ENCODE measurements at places on chromosomes 2 and 18. TPM values are rescaled to one million over a fixed set of nuclear protein-coding genes. Genes with fewer than 3 reads are reported as not detected.

GRCh38 chr2:237472187-237472712, 14.8 kb upstream of the MLPH start:
- no peak for DNase-seq

GRCh38 chr18:11676867-11677266, 12.2 kb upstream of the GNAL start:
- DNase-seq: no peak

GRCh38 chr2:102385522-102385921, 29.9 kb downstream of the IL18R1 start:
- DNase-seq: no peak

- DNase-seq: no peak
These were observed 153.8 kb downstream of the ASB1 start for GRCh38 chr2:238580486-238580885.

DNA sequence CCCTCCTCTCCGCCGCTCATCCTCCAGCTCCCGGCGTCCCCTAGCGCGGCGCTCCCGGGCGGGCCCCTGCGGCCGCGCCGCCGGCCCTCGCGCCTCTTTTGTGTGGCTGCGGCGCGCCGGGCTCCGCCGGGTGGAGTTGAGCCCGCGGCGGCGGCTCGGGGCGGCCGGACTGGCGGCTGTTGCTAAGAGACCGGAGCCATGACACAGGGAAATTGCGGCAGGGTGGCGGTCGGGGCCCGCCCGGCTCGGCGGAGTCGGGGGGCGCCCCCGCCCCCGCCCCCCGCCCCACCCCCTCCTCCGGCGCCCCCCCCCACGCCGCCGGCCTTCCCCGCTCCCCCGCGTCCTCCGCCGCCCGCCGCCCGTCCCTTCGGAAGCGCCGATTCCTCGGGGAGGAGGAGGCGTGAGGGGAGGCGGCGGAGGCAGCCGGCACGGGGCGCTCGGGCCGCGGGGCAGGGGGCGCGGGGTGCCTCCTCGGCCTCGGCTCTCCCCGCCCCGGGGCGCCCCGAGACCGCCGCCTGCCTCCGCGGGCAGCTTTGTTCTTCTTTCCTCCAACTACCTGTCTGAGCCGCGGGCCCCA, at the start of gene TMEM200C:
Gene TMEM200C, minus strand, starts transcription at position 224 of the 577 bp plus-strand sequence. CDS start 3,459 bp downstream, outside the sequence.
- no peak for DNase-seq

- DNase-seq: no peak
These were observed 30.1 kb downstream of the IDH1 start for GRCh38 chr2:208224802-208225201.

DNA sequence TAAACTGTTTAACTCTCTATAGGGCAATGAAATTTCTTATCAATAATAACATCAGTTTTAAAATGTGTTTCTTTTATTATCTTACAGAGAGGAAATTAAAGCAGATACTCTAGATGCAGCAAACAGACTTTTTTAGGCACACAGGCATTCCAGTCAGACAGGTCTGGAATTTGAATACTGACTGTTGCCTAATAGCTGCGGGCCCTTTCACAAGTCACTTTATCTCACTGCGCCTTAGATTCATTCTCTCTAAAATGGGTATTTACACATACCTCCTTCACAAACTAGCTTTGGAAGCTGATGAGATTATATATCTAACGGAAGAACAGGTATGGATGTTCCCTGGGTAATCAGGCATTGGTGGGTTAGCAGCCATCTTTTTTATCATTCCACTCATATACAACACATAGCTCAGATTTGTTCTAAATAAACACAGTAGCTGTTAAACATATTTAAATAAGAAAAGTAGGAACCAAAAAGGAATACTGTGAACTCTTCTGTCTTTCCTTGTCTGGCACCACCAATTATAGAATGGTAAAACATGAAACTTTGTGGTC, 104.2 kb downstream of the LRP2 start:
- DNase-seq: no peak

- DNase-seq: no peak
These were observed 22.0 kb downstream of the TMEM127 start for GRCh38 chr2:96243843-96244242.

DNA sequence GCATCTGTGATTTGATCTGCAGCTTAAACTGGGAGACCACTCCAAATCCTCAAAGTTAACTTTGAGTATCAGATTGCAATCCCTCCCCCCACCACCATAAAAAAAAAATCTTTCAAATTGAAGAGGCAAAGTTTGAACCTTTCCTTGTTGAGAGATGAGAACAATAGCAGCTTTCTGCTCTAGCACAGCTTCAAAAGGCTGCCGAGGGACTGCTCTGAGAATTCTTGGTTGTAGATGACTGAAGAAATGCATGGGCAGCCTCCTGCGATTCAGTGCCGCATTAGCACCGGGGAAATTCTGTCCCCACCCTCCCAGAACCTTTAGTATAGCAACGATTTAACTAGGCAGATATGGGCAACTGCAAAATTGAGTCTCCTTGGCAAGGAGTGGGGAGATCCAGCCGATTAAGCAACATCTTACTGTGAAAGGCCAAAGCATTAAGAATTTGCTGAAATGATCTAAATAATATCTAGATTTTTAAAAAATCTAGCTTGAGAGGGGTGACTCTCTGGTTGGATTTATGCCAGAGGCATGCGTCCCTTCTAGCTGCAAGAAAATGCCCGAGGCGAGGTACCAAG, 3.9 kb upstream of the SP5 start:
- no peak for DNase-seq

- no peak for DNase-seq
These were observed 1.6 kb upstream of the PDIA6 start for GRCh38 chr2:10814142-10814541.

- no peak for DNase-seq
These were observed 246.1 kb upstream of the ST6GAL2 start for GRCh38 chr2:107132070-107132469.

GRCh38 chr18:4549164-4549872, 94.2 kb upstream of the DLGAP1 start:
- DNase-seq: no peak

DNA sequence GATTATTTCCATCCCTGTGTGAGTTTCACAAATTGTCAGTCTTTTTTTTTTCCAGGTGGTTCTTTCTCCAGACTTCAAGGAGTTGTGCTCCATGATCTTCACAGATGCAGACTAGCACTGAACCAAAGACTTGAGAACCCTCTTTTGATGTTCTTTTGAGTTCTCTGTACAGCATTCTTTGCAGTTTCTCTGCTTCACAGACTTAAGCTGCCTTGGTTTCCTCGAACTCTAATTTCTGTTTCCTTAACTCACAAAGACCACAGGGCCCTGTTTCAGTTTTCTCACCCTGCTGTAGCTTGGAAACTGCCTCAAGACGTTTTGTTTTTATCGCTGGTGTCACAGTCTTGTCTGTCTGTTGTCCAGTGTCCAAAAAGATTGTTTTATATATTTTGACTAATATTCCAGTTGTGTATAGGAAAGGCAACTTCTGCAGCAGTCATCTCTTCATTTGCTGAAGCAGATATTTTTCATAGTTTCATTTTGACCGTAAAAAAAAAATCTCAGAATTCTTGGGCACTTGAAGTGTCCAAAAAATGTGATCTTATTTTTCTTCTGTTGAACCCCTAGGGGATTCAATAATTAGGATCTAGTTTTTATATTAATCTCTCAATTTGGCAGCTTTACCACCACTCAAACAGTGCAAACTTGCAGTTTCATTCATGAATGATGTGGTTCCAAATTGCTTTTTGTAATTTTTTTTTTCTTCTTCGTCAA, 97.0 kb upstream of the MC4R start:
- no peak for DNase-seq

- no peak for DNase-seq
These were observed 30.9 kb upstream of the KCMF1 start for GRCh38 chr2:84940088-84940470.

DNA sequence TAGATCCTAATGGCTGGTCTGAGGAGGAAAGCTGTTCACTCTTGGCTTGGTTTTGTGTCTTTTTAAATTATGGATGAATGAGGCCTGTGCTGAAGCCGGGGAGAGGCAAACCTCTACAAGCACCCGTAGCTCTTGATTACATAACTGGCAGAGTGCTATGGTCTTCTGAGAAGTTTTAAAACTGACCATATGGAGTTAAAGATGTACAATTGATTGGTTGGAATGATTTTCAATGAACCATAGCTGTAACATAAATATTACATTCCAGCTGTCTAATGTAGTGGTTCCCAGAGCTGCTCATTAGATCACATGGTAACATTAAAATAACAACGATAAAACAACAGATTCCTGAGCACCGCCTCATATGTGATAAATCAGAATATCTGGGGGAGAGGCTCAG, 71.1 kb upstream of the MAP4K3 start:
- no peak for DNase-seq

DNA sequence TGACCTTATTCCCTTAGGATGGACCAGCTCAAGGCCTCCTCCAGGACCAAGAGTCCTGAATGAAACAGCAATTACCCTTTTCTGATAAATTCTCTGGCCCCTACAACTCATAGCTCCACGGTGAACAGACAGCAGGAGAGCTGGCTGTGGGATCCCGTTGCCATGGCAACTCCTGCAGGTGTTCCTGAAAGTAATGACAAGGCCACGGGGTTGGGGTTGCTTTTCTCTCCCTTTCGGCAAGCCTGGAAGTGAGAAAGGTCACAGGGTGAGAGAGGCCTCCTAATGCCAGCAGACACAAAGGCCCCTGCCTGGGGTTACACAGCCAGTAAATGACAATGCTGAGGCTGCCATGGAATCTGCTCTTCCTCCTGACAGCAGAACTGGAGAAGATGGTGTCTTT, 403.0 kb downstream of the NBAS start:
- no peak for DNase-seq

- no peak for DNase-seq
These were observed 436.4 kb downstream of the EIPR1 start for GRCh38 chr2:2941205-2941604.

DNA sequence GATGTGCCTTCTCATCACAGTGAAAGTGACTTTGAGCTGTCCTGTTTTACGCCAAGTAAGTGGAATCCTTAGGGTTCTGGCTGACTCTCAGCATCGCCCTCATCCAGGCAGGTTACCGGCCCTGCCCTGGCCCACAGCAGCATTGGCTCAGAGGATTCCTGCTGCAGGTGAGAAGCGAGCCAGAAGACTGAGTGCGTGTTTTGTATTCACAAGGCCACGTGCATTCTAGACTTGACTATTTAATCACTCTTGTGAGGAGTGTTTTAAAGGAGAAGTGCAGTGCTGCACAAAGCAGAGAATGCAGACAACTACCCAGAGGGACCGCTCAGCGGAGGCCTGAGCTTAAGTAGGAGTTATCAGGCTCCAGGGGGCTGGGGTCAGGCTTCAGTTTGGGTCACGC, 48.3 kb downstream of the LAMA3 start:
- DNase-seq: peak; percentile 5

GRCh38 chr2:238163481-238164198, 4.9 kb downstream of the ERFE start:
- no peak for DNase-seq

- DNase-seq: no peak
These were observed 16.5 kb downstream of the SDC1 start for GRCh38 chr2:20208476-20208859.

DNA sequence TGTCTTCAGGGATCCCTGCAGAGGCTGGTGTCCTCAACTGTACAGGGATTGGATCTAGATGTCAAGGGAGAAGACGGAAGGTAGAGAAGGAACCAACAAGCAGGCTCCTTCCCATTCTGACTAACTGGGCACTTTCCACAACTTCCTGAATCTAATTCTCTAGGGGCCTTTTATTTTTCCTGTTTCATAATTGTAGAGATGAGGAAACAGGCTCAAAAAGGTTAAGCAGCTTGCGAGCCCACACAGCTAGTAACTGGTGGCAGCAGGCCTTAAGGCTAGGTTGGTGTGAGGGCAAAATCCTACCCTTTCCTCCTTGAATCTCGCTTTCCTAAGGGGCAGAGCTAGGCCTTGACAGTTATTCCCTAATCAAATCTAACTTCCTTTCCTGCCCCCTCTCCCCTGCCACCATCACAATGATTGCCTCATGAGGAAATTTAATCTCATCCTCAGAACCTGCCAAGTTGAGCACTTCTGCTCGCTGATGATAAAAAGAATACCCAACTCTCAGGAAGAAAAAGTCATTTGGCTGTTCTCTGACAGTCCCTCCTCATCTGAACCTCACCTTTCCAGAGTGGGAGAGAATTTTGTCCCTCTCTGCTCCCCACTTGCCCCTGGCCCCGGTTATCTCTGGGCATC, 35.7 kb upstream of the POLE4 start:
- no peak for DNase-seq

GRCh38 chr2:25358249-25358815, 16.6 kb upstream of the DNMT3A start:
- DNase-seq: no peak

- no peak for DNase-seq
These were observed 14.0 kb downstream of the MBD2 start for GRCh38 chr18:54210463-54210862.

DNA sequence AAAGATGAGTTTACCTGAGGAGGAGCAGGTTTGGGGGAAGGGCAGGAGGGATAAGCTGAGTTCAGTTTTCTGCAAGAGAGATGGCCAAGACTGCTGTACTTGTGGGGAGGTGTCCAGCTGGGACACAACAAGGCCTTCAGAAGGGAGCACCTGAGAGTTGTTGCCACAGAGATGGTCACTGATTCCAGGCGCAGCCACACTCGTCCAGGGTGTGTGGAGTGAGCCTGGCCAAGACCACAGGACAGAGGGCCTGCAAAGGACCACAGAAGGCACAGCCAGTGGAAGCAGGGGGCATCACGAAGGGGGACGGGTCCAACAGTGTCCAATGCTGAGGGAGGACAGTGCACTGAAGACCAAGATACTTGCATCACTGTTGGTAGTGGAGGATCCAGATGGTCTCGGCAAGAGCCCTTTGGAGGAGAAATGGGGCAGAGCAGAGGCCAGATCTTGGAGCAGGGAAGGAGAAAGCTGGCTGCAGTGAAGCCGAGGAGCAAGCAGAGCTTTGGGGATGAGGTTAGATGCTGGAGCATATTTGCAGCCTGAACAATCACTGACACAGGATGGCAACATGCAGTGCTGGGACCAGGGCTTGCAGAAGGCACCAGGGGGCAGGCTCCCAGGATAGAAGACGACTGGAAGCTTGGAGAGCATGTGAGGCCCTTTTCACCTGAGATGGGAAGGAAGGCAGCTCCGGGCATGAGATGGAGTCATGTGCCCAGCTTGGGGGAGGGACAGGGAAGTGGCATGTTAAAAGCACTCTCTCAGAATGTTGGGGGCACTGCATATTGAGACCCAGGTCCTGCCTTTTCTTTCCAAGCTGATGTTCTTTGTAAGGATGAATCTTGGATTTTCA, 214.0 kb downstream of the CYP26B1 start:
- no peak for DNase-seq

GRCh38 chr18:56036741-56037140, 448.7 kb upstream of the TCF4 start:
- no peak for DNase-seq

GRCh38 chr2:82796132-82796531, 1662.9 kb downstream of the SUCLG1 start:
- no peak for DNase-seq

Gene B4GALT6
- not detected for polyA plus RNA-seq

Gene SLC5A7
- polyA plus RNA-seq: not detected

Gene INO80C
- polyA plus RNA-seq: 21.4 TPM

Gene ASXL3
- not detected for polyA plus RNA-seq

Gene HAAO
- polyA plus RNA-seq: not detected

Gene KCNK3
- polyA plus RNA-seq: not detected

Gene KCNG2
- not detected for polyA plus RNA-seq

All from CD4-positive, CD25-positive, alpha-beta regulatory T cell (primary cell).